ENCODE measurements at places on chromosomes 4 and X.

GRCh38 chrX:429266-429825, 42.6 kb upstream of the PPP2R3B start:
- DNase-seq = no peak

DNA sequence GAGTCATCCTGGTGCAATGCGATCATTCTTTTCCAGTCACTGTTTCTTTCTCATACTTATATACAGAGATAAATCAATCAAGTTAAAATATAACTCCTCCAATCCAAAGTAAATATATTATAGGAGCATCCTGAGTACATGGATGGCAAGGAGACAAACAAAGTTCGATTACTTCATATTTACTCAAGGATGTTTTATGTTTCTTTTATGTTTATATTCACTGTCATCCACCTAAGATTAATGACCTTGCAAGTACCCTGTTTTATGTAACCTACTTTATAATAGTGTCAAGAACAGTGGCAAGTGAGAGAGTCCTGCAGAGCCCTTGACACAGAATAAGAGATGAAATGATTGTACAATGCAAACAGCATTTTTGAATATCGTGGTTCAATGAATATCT, at the start of gene UGT2B11:
Gene UGT2B11, minus strand, starts transcription at position 33 of the 400 bp plus-strand sequence. Its CDS starts 26 bp downstream, at position 7.
- no peak for DNase-seq

- no peak for DNase-seq
These were observed 173.9 kb upstream of the CENPE start for GRCh38 chr4:103372002-103372558.

DNA sequence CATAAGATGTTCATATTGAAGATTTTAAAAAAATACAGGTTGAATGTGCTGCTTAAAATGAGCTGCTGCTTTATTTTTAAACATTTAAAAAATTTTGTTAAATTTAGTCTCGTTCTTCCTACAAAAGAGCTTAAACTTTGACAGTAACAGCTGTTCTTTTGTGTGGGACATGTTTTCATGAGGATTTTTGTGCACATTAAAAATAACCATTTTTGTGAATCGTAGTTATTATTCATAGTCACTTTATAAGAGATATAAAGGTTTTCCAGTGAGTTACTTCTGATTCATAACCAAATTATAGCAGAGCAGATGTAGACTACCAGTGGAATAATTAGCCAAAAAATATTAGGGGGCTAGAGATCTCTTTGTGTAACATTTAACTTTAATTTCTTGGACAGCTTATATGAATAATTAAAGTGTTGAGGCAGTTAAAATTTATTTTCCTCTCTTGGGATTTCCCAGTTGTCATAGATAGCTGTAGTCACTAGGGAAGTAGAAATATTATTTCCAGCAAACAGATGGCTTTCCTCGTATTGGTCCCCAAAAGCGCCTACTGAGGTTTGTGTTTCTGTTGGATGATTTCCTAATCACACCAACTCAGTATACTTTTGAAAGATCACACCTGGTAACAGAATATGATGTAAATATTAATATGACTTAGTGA, 24.2 kb downstream of the RBPJ start:
- DNase-seq = no peak

DNA sequence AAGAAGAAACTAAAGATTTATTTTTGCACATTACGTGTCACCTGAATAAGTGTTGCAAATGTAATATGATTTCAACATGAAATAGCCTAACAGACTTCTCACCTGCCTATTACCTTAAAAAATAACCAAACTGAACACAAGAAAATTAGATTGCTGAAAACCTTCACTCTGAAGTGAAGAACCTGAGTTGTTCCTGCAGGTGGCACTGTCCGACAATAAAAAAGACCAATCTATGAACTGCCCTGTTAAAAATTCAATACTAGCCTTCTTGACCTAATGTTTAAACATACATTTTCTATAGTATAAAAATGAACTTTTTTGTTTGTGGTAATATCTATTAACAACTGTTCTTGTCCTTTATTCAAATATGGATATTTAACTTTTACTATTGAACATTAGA, 69.2 kb upstream of the PNPLA4 start:
- DNase-seq = peak; percentile 20

DNA sequence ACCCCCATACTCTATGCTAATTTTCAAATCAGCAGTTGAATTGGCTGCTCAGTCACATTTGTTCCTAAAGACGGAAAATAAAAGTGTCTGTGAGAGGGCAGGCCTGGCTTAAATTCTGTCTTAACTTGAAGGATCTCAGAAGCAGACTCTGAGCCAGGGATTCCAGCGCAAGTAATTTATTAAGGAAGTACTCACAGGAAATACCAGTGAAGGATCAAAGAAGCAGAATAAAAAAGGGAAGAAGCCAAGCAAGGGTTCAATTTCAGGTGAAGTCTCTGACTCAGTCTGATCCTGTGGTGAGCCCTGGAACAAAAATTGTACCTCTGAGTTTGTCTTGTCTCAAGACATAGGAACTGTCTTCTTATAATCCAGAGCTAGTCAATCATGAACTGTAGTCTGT, 52.2 kb downstream of the IL1RAPL1 start:
- DNase-seq = no peak

DNA sequence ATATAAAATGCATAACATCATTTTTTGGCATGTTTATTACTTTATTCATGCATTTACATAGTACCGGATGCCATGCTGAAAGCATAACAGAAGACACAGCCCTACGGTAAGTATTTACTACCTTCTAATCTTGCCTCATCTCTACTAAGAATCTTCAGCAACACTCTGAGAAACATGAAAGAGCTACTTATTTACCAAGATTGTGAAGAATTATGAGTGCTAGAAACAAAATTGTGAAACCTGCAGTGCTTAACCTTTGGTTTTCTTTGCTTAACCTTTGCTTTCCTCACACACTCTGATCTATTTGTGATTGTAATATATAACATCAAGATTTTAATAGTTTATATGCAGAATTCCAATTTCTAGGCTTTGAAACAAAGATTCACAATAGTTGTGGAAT, 7.4 kb downstream of the ANTXR2 start:
- no peak for DNase-seq

- no peak for DNase-seq
These were observed 88.9 kb downstream of the RS1 start for GRCh38 chrX:18582910-18583493.

DNA sequence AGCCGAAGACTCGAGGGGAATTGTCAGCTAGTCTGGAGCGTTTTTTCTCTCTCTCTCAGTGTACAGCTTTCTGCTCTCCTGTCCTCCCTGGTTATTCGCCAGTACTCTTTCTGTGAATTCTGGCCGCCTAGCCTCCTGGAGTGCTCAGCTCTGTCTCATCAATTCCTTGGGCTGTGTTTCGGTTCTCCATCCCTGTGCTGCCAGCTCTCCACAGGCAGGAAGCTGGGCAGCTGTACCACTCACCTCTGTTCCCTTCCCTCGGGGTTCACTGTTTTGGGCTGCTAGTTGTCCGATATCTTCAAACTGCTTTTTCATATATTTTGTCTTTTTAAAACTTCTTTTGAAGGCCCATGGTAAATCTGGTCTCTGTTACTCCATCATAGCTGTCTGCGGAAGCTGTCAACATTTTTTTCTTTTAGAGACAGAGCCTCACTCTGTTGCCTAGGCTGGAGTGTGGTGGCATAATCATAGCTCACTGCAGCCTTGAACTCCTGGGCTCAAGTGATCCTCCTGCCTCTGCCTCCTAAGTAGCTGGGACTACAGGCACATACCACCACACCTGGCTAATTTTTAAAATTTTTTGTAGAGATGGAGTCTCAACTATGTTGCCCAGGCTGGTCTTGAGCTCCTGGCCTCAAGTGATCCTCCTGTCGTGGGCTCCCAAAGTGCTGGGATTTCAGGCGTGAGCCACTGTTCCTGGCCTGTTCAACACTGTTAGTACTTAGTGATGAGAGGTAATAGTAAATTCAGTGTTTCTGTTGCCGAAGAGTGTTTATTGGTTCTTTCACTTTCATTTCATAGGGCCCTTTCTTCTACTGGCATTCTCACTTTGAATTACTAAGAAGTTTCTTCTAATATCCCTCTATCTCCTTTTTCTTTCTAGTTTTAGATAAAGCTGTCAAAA, 18.6 kb downstream of the ZCCHC4 start:
- DNase-seq = no peak

DNA sequence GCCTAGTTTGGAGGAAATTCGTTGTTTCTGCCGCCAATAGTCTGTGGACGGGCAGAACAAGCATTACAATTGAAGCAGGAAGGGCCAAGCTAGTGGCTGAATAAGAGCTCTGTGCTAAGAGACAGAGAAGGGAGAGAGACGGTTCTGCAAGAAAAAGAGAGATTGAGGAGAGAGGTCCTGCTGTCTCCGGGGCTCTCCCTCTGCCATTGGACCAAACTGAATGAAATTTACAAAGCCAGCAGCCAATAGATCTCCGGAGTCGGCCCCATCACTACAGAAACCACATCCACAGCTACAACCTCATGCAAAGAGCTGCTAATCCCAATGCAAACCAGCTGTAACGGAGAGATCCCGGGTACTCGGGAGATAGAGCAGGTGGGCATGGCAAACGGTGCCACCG, at the start of gene NLGN4X:
Gene NLGN4X, minus strand, starts transcription at position 148 of the 400 bp plus-strand sequence. CDS start 77,401 bp downstream, outside the sequence.
- DNase-seq = peak; percentile 47
